Lower lobe of right lung (tissue), 2 donors: ENCODE measurements at places on chromosomes 7 and 10. TPM values are rescaled to one million over a fixed set of nuclear protein-coding genes. Genes with fewer than 3 reads are reported as not detected.
A peak's percentile ranks its signal among the peaks of the same experiment; 100 is the strongest.

DNA sequence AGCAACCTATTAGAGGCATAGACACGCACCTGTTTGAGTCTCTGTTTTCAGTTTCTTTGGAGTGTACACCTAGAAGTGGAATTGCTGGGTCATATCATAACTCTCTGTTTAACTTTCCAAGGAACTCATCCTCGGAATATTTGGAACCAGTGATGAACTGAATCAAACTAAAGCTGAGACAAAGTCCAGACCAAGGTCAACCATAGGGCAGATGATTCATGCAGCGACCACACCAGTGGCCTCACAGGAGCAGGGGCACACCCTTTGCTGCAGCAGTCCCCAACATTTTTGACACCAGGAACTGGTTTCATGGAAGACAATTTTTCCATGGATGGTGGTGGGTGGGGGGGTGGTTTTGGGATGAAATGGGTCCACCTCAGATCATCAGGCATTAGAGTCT lies 4.9 kb upstream of the OPTN start:
- no peaks in the 10 kb centered on the region for H3K27me3 ChIP-seq
- no peaks in the 10 kb centered on the region for H3K4me1 ChIP-seq
- H3K36me3 ChIP-seq = no peaks in the 10 kb centered on the region
- no peak overlapping the region for H3K27ac ChIP-seq
- no peak for DNase-seq
- H3K4me3 ChIP-seq = no peak overlapping the region

- DNase-seq = no peak
- H3K36me3 ChIP-seq = no peaks in the 10 kb centered on the region
- no peak overlapping the region for H3K27ac ChIP-seq
Observed at GRCh38 chr10:86798611-86799010, 42.2 kb downstream of the BMPR1A start.

DNA sequence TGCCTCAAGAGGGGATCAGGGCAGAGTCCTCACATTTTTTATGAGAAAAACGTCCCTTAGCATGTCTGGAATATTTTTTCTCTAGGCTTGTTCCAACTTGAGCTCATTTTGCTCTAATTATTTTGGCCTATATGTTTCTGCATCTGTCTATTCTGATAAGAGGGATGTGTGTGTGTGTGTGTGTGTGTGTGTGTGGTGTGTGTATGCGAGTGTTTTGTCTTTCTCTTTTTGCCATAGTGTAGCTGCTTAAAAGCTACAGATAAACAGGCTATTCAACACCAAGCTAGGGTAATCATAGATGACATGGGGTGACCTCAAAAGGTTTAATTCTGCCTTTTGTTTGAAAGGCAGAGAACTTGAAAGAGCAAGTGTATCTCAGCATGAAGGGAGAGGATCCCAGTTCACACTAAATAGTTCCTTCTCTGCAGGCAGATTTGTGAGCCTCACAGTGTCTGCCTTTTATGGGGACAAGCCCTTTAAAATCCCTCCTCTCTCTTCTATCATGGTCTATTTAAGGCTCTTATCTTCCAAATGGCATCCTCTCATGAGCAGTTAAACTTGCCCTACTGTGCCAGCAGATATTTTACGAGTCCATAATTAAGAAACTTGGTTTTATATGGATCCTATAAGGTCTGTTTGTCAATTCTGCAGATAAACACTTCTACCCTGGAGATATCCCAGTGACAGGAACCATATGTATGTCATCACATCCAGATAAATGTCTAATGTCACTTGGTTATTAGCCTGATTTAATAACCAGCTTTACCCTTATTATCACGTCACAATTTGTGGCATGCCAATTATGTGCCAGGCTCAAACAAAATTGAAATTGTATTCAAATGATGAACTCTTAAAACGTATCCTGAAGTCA lies 202.9 kb upstream of the MTPN start:
- H3K27ac ChIP-seq = no peak overlapping the region
- H3K27me3 ChIP-seq = no peaks in the 10 kb centered on the region
- H3K36me3 ChIP-seq = no peaks in the 10 kb centered on the region
- H3K4me3 ChIP-seq = no peak overlapping the region
- H3K4me1 ChIP-seq = no peaks in the 10 kb centered on the region

DNA sequence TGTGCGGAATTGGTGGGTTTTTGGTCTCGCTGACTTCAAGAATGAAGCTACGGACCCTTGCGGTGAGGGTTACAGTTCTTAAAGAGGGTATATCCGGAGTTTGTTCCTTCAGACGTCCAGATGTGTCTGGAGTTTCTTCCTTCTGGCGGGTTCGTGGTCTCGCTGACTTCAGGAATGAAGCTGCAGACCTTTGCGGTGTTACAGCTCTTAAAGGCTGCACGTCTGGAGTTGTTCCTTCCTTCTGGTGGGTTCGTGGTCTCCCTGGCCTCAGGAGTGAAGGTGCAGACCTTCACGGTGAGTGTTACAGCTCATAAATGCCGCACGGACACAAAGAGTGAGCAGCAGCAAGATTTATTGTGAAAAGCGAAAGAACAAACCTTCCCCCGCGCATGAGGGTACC lies 670.7 kb downstream of the CNTNAP2 start:
- H3K27ac ChIP-seq = no peak overlapping the region
- H3K36me3 ChIP-seq = no peaks in the 10 kb centered on the region
- H3K4me1 ChIP-seq = no peaks in the 10 kb centered on the region

FAM221A gene
- 10.3 TPM for total RNA-seq

GRCh38 chr10:122939856-122940543 lies 14.0 kb downstream of the C10orf88 start:
- no peak for DNase-seq
- H3K27ac ChIP-seq = no peak overlapping the region
- peaks cover 31% of the 10 kb centered on the region for H3K36me3 ChIP-seq
- H3K27me3 ChIP-seq = no peaks in the 10 kb centered on the region

DNA sequence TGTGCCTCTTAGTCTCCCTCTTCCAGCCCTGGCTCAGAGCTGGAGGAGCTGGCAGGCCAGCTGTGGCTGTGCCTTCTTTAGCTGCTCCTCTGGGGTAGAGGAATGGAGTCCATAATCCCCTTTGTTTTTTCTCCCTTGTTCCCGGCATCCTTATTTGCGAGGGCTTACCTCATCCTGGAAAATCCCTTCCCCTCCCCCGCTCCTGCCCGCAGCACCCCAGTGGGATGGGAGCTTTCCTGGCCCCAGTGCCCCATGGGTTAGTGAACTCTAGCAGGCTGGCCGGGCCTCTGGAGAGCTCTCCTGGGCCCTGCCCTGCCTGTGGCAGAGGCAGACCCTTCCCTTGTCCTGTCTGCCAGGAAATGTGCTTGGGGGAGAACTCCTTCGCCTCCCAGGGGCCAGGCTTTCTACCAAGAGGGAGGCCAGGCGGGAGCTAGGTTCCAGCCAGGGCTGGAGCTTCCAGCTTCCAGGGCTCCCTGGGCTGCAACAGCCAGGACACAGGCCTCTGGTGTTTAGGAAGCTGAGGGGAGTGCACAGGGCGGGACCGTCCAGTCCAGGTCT lies 16.5 kb upstream of the TRIM8 start:
- peaks cover 10% of the 10 kb centered on the region for H3K36me3 ChIP-seq
- DNase-seq = peak; percentile 62
- H3K27ac ChIP-seq = peak overlapping the region; percentile 87
- peaks cover 61% of the 10 kb centered on the region for H3K4me1 ChIP-seq
- H3K4me3 ChIP-seq = no peak overlapping the region

WDFY4 gene
- 44.4 TPM for total RNA-seq

DNA sequence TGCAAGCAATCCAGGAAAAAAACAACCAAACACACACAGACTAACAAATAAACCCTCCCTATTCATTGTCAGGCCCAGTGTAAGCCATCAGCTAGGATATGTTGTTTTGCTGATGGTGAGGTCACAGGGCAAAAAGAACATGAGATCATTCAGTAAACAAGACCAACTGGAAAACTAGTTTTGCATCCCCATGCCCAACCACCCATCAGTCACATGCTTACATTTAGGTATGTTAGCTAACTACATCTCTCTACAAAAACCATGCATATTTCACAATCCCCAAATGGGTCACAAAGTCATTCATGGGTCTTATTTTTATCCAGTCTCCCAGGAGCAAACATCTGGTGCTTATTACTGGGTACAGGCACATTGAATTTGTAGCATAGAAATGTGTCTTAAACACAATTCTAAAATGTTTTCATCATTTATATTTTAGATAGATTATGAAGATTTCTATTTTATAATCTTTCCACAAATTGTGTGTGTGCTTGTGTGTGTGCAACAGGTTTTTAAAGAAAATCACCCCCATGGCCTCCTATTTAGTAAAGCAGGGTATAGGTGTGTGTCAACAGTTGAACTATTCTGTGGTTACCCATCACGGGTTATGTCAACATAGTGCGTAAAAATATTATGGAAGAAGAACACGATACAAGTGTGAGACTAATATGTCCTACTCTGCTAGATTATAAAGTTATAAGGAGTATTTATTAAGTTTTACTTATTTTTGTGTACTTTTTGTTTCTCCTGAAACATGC lies 103.8 kb upstream of the AKR1E2 start:
- no peak overlapping the region for H3K27ac ChIP-seq
- DNase-seq = no peak
- H3K27me3 ChIP-seq = no peaks in the 10 kb centered on the region
- no peak overlapping the region for H3K4me3 ChIP-seq
- H3K36me3 ChIP-seq = no peaks in the 10 kb centered on the region

GRCh38 chr10:27100813-27101347 lies 586 bp upstream of the ANKRD26 start:
- H3K4me1 ChIP-seq = peaks cover 17% of the 10 kb centered on the region
- H3K4me3 ChIP-seq = peak overlapping the region; percentile 86
- peak overlapping the region; percentile 89 for H3K27ac ChIP-seq
- no peak for DNase-seq

- no peak overlapping the region for H3K4me3 ChIP-seq
- no peak overlapping the region for H3K27ac ChIP-seq
Observed at GRCh38 chr7:80346704-80347103, 165.2 kb downstream of the GNAT3 start.
